DMS153 (cell line): ENCODE measurements at places on chromosomes 11 and 22.

DNA sequence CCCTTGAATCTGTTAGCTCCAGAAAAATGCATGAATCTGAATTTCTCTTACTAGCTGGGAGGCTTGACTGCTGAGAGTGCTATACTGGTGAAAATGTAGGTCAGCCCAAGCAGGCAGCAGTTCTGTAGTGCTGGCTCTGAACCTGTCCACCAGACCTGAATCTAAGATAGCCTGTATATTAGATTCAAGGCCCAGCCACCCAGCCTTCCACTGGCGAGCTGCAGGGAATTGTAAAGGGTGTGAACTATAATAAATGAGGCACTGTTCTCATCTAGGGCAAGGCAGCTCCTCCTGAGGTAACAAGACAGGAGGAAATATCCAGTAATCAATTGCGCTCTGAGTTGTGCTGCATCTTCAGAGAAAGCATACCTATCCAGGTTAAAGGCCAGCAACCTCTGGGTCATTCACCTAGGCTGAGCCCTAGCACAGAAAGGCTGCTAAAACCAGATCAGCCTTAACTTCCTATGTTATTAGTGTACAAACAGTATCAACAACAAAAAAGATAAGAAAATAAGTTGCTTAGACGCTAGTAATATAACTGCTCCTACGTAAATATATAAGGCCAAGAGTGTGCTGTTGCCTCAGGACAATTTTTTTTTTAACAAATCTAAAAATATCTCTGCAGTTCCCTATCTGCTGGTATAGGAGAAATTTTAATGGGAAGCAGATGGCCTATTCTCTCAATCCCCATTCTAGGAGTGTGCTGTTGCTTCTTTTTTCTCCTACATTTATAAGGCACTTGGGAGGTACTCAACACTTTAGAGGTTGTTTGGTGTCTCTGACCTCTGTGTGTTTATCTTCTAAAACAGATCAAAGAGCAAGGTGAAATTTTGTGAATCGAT, 63.0 kb downstream of the RELT start:
- DNase-seq, result no peak

GRCh38 chr11:123091506-123091905, 29.6 kb upstream of the HSPA8 start:
- no peak for DNase-seq

DNA sequence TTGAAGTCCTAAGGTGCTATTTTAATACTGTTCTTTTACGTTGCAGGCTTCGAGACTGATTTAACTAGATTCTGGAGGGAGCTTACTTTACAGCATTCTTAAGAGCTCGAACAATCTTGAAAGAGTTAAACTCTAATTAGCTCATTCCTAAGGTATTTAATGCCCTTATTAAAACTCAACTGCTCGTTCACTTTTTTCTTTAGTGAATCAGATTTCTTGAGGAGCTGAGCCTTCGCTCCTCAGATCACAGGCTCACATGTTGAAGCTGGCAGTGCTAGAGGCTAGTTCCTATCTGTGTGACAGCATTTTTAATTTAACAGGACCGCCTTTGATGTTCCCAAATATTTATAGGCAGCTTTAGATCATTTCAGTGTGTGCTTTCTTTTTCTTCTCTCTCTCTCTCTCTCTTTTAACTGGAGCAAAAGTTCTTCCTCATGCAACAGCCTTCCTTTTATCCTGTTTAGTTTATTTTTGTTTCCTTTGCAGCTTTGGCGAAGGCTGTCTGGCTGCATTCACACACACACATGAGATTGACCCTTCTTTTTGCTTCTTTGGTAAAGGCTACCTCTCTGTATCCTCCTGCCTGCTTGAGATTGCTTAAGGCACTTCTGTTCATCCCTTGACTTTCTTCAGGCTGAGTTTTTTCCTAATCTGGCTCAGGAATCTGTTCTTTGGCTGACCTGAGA, 21.0 kb downstream of the ZNRF3 start:
- DNase-seq, result no peak

GRCh38 chr11:117475716-117476530, 148.3 kb downstream of the CEP164 start:
- DNase-seq, result no peak

DNA sequence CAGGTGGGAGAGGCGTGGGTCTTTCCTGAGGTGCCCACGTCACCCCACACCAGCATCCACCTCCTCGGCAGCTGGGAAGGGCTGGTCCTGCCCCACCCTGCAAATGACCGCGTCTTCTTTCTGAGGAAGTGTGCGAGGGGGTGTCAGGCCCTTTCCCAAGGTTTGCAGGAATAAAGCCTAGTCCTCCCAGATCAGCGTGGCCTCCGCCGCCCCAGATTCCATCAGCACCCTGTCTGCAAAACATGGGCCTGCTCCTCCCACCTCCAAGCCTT, 14.4 kb upstream of the SLC39A13 start:
- DNase-seq, result no peak

DNA sequence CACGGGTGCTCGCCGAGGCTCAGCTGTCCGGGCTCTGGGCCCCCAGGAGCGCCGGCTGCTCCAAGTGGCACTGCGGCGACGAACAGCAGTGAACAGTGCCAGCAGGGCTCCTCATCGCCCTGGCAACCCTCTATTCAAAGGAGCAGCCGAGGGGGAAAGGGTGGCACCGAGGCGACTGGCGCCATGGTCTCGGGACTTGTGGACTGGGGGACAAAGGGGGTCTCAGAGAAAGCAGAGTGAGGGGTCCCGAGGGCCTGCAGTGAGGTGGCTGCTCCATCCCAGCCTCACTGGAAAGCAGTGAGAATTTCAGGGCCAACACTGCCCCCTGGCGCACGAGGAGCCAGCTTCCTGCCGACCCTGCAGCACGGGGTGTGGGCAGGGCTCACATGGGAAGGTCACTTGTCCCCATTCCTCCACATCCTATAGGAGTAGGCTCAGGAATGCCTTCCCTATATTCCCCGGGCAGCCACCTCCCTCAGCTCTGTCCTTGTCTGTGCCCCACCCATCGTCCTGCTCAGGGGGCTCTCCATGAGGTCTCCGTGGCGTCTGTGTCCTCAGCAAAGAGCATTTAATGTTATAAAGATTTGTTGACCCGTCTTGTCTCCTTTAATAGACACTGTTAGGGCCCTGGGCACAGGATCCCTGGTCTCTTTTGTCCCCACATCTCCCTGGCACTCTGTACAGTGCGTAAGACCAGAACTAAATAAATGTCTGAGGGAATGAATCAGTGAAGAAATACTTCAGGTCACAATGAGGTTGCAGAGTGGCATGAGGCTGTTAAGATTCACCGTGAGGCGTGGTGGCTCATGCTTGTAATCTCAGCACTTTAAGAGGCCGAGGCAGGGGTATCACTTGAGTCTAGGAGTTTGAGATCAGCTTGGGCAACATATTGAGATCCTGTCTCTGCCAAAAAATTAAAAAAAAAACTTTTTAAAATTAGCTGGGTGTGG, 26.4 kb downstream of the LRFN4 start:
- DNase-seq, result peak; percentile 67

GRCh38 chr22:17110791-17111550, 10.2 kb downstream of the TMEM121B start:
- no peak for DNase-seq

- DNase-seq, result no peak
These were observed 4.8 kb upstream of the VPS11 start for GRCh38 chr11:119062779-119063178.

GRCh38 chr11:57323855-57324153, 948 bp downstream of the TNKS1BP1 start:
- no peak for DNase-seq
